ENCODE measurements at places on chromosomes 5 and 9.

DNA sequence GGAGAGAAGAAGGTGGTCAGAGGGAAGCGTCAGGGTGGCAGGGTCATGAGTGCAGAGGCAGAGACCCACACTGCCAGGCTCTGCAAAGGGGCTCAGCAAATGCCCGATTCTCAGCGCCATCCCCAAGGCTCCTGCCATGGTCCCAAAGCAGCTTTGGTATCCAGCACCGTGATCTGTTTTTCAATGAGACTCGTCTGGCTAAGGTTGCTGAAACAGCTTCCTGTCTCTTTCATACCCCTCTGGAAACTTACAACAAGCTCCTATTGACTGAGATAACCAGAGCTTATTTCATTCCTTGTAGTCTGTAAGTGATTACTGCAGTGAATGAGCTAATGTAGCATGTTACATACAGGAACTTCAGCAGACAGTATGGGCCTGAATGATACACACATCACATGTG lies 568.6 kb upstream of the DAP start:
- no peak for DNase-seq

GRCh38 chr5:92371171-92371888 lies 988.2 kb upstream of the ARRDC3 start:
- no peak for DNase-seq

GRCh38 chr5:21219251-21219650 lies 1231.3 kb upstream of the CDH18 start:
- DNase-seq = no peak

DNA sequence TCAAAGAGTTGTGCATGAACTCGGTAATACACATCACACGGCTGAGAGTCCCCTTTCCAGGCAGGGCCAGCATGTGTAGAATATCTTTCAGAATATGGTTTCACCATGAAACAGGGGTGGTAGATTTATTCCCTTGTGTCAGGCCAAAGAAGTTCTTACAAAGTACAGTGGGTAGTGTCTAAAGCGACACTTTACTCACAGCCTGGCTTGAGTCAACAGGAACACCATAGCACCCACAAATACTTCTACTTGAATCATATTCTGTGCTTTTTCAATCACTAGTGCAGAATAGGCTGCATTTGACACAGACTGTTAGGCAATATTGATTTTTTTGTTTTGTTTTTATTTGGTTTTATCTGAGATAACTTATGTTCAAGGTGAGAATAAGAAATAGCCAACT lies 12.6 kb downstream of the LSM11 start:
- DNase-seq = no peak

DNA sequence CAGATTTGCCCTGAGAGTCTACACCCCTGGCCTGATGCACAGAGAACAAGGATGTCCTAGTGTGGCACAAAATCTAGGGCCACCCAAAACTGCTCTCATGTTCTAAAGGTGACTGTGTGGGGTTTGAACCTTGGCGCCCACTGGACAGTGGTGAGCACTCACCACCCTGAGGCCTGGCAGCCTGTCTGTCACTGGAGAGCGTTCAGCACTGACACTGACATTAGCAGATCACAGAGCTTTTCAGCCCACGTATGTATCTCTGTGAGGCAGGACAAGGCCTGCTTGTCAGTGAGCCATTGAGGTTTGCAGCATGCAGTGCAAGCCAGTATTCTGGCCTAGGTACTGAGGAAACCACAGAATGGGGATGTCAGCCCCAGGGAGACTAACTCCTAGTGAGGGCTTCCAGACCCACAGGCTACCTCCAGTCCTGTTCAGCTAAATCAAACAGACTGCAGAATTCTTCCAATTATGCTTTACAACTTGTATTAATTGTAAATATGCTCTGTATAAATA lies 38.9 kb upstream of the SLC2A8 start:
- no peak for DNase-seq

- DNase-seq = no peak
Observed at GRCh38 chr9:136572003-136572827, 26.4 kb upstream of the NOTCH1 start.

DNA sequence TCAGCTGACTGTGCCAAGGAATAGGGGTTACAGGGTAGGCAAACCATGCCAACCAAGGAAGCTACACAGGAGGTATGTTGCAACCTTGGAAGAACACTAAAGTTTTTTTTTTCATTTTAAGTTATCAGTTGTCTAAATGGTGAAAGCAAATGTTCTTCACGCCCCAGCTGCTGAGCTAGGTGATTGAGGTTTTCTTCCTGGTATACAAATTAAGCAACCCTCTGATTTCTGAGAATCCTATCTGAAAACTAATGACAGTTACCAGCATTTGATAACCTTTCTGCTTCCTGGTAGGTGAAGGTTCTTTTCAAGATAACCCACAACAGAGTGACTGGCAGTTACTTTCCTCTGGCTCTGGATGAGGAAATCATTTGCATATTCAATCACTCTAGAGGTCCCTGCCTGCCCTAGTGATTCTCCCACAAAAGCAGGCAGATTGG lies 194.9 kb downstream of the ATP10B start:
- DNase-seq = no peak

GRCh38 chr9:7982907-7983306 lies 183.3 kb upstream of the DMAC1 start:
- no peak for DNase-seq

DNA sequence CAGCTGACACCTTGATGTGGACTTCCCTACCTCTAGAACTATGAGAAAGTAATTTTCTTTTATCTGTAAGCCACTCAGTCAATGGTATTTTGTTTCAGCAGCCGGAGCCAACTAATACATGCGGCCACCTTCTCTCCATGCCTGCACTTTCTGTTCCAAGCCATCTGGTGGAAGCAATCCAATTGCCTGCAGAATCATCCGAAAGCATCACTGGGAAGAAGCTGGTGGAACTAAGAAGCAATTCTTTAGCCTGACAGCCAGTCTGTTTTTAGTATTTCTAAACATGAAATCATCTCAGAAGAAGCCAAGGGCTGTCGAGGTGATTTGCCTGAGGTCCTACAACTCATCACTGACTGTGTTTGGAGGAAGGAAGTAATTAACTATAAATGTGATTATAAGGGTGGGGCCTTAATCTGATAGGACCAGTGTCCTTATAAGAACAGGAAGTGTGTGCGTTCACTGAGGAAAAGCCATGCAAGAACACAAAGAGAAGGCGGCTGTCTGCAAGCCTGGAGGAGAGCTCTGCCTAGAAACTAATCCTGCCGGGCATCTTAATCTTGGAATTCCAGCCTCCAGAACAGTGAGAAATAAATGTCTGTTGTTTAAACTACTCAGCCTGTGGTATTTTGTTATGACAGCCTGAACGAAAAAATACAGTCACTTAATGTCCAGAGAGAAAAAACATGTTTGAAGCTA lies 49.1 kb downstream of the NXNL2 start:
- no peak for DNase-seq

GRCh38 chr5:154514331-154514730 lies 36.3 kb upstream of the HAND1 start:
- no peak for DNase-seq

- no peak for DNase-seq
Observed at GRCh38 chr5:110304176-110304575, 422.3 kb downstream of the TMEM232 start.

DNA sequence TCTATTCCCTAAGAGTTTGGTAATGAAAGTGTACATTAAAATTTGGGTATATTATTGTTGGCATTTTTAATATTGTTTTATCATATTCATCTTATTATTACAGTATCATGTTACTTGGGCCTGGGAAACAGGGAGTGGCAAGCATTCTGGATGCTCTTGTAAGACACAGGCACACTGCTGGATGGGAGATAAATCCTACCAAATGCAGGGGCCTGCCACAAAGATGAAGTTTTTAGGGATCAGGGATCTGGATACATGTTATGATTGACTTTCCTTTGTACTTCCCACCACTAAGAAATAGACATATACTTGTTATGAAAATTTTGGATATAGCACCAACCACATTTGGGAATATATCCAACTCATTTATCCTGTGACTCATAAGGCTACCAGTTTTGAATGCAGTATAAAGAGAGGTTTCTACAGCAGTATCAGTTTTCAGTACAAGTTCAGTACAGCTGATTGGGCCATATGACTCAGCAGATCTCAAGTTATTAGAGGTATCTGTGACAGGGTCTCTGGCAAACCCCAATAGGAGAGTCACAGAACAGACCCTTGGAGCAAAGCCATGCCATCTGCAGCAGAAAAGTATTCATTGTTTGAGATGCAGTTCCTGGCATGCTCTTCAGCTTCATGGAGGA lies 360.1 kb downstream of the DMAC1 start:
- DNase-seq = peak; percentile 28

DNA sequence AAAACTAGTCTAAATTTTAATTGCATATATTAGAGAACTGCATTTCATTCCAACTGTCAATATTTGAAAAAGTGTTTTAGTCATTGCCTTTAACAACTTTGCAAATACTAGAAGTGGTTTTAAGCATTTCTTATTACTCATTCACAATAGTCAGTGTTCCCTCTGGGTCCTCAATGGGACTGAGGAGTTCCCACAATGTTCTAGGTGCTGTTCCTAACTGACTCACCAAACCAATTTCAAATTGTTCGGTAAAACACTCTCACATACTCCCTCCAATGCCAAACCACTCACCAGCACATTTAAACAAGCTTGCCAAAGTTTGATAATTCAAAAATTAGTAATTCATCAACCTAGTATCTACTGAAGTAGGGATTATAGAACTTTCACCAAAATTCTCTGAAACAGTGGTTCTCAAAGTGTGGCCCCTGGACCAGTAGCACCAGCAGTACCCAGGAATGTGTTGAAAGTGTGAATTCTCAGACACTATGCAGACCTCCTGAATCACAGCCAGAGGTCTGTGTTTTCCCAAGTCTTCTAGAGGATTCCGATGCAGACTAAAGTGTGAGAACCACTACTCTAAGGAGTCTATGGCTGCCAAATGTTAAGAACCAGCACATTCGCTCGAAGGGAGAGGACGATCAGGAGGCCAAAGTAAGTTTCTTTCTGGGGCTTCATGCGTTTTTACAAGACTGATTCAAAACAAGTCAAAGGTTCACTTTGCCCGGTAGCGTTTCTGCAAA lies 72.8 kb downstream of the APBA1 start:
- no peak for DNase-seq

- no peak for DNase-seq
Observed at GRCh38 chr5:135547590-135548254, 12.0 kb upstream of the NEUROG1 start.

- DNase-seq = no peak
Observed at GRCh38 chr5:32325062-32325461, 12.3 kb upstream of the MTMR12 start.

DNA sequence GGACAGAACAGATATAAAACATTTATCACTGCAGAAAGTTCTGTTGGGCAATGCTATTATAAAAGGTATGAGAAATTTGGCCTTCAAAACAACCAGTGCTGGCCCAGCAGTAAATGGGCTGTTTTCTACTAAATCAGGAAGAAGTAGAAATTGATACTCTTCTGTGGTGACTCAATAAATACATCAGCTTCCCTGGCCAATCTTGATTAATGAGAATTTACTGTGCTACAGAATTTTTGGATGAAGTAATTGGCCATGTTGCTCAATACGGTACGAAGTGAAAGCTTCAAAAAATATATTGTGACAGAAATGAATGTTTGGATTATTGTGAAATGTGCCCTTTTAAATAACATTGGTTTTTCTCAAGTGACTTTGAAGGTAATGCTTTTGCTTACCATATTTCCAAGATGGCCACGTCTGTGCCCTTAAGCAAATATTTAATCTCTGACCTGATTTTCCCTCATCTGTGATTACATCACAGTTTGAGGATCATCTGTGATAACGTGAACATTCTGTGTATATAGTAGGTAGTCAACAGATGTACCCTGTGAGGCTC lies 4.2 kb downstream of the DNAJA1 start:
- no peak for DNase-seq

Measured in anterior cingulate cortex (tissue), 58 donors.